ENCODE measurements at places on chromosomes 2 and 18. TPM values are rescaled to one million over a fixed set of nuclear protein-coding genes. Genes with fewer than 3 reads are reported as not detected.

The FHOD3 gene
- not detected for total RNA-seq

The RHBDD1 gene
- total RNA-seq = 41.1 TPM

DNA sequence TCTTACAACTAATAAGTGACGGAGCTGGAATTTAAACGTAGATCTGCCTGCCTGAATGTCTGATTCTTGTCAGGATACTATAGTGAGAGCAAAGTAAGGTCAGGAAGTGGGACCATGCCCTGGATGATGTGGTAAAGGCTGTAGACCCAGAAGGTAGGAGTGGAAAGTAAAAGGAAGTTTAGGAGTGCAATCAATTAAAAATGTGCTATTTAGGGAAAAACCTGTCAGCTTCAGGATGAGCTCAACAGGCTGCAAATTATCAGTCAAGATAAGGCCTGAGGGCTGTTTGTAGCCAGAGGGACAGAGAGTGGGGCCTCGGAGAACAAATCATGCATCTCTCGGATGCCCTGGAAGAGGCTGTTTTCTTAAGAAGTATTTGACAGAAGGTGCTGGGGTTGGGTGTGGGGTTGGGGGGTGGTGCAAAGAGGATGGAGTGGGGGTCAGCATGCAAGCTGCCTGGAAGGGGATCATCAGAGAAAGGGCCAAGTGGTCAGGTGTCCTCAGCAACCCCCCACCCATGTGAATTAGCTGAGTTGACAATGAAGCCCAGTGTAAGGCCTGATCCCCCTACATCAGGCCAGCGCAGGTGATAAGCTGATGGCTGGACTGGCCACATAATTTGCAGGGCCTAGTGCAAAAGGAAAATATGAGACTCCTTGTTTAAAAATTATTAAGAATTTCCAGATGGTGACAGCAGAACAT, 53.2 kb upstream of the MAPRE3 start:
- no peak for DNase-seq
- H3K27me3 ChIP-seq = peaks cover 8% of the 10 kb centered on the region
- no peaks in the 10 kb centered on the region for H3K36me3 ChIP-seq
- H3K4me1 ChIP-seq = no peaks in the 10 kb centered on the region
- no peak overlapping the region for H3K4me3 ChIP-seq

GRCh38 chr2:130831356-130831755, 5.4 kb upstream of the ARHGEF4 start:
- H3K36me3 ChIP-seq = no peaks in the 10 kb centered on the region
- H3K27ac ChIP-seq = no peak overlapping the region
- no peak for DNase-seq
- H3K4me1 ChIP-seq = no peaks in the 10 kb centered on the region
- no peak overlapping the region for H3K4me3 ChIP-seq

DNA sequence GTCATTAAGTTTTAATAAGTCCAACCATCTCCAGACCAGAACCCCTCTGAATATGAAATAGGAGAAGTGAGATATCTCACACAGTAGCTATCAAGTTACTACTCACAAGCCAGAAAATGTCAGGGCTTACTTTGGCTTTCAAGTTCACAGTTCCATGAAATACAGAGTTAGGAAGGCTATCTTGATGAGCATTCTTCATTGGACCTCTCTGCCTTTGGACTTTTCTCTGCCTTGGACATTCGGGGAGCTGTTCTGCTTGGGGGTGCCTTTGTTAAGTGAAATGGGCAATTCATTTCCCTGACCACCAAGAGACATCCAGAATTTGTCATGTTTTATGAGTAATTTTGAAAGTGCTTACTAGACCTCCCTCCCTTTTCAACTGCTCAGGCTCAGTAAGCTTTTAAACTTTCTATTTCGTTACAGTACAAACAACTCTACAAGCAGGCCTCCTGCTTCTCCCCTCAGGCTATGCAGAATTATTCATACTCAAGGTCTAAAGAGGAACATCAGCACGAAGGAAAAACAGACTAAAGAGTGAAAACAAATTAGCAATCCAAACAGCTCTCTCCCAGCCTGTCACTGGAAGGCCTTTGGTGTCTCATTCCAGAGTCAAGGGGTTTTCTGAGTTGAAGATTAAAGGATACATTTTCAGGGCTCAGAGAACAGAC, 95.3 kb downstream of the MREG start:
- H3K4me3 ChIP-seq = no peak overlapping the region
- H3K27me3 ChIP-seq = peaks cover 9% of the 10 kb centered on the region
- no peaks in the 10 kb centered on the region for H3K36me3 ChIP-seq
- H3K27ac ChIP-seq = no peak overlapping the region
- H3K4me1 ChIP-seq = no peaks in the 10 kb centered on the region
- no peak for DNase-seq

GRCh38 chr2:85579266-85579935, 2.0 kb downstream of the VAMP8 start:
- H3K4me1 ChIP-seq = peaks cover 39% of the 10 kb centered on the region
- no peaks in the 10 kb centered on the region for H3K27me3 ChIP-seq
- DNase-seq = no peak
- H3K27ac ChIP-seq = peak overlapping the region; percentile 87
- peak overlapping the region; percentile 95 for H3K4me3 ChIP-seq

DNA sequence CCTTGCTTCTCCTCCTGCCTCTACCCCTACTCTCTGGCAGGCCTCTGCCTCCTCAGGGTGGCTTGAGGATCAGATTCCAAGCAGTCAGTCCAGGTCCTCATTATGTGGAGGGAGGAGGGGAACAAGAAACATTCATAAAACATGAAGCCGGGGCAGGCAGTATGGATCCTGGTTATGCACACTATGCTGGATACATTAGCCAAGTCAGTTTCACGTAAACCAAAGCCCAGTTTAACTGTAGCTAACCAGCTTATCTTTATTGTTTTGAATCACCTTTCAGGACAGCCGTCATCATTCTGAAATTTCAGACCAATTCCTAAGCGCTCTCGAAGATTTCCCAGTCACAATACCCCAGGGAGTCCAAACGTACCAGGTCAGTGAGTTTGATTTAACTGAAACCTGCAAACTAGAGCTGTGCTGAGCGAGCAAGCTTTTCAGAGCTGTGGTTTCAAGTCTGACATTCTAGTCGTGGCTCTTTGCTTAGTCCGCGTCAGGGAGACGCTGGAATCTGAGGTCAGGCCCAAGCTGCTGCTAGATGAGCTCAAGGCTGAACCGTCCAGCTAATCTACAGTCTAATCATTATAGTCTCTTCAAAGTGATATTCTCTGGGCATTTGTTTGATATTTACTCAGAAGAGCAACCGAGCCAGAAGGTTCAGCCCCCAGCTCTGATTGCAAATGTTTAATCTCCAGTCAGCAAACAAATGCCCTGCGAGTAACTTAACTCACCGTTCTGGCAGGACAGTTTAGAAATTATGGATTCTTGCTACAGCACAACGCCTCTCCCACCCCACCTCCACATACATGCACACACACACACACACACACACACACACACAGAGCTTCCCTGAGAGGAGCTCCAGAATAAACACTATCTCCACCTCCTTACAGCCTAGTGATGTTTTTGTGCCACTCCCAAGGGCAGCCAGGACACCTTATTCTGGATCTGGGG, 63.8 kb upstream of the BZW1 start:
- H3K4me3 ChIP-seq = no peak overlapping the region
- H3K27ac ChIP-seq = no peak overlapping the region
- no peak for DNase-seq

DNA sequence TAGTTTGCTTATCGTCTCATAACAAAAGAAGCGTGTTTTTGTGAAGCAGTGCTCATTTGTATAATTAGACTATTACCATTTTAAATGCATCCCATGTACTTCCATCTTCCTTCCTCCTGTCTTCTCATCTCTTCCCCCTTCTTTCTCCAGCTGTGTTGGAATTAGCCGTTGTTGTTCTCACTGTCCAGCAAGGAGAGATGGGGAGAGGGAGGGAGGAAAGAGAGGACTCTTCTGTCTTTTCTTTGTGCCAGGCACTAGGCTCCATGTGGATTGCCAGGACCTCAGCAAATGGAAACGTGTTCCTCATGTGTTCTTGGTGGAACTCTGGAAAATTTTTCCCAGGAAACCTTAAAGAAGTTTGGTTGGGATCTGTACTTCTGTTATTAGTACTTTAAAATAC, 131.7 kb downstream of the PHLPP1 start:
- peaks cover 4% of the 10 kb centered on the region for H3K36me3 ChIP-seq
- H3K4me1 ChIP-seq = peaks cover 38% of the 10 kb centered on the region
- H3K27ac ChIP-seq = no peak overlapping the region
- no peak for DNase-seq
- no peak overlapping the region for H3K4me3 ChIP-seq
- no peaks in the 10 kb centered on the region for H3K27me3 ChIP-seq

DNA sequence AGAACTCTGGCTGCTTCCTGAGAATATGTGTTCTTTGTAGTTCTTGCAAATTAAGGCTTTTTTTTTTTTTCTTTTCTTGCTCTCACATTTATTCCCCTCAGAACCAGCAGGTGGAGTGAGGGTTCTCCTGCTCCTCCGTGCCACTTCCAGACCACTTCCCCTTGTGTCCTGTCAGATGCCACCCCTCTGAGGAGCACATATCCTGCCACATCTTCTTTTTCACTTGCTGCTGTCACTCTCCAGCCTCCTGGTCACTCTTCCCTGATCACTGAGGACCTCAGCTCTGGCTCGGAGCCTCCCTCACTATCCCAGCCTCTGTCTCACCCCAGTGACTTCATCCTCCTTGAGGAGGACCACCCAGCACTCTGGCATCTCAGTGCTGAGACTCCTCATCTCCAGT, 100.5 kb downstream of the TACR1 start:
- no peaks in the 10 kb centered on the region for H3K4me1 ChIP-seq
- H3K27ac ChIP-seq = no peak overlapping the region
- no peak overlapping the region for H3K4me3 ChIP-seq
- DNase-seq = no peak
- no peaks in the 10 kb centered on the region for H3K27me3 ChIP-seq

GRCh38 chr2:83615511-83615910, 843.6 kb downstream of the SUCLG1 start:
- no peaks in the 10 kb centered on the region for H3K36me3 ChIP-seq
- no peak overlapping the region for H3K4me3 ChIP-seq
- no peak for DNase-seq
- H3K27me3 ChIP-seq = no peaks in the 10 kb centered on the region
- H3K4me1 ChIP-seq = no peaks in the 10 kb centered on the region

- no peaks in the 10 kb centered on the region for H3K27me3 ChIP-seq
- H3K4me1 ChIP-seq = no peaks in the 10 kb centered on the region
- H3K4me3 ChIP-seq = no peak overlapping the region
These were observed 182.6 kb downstream of the FSIP2 start for GRCh38 chr2:185921048-185921756.

Data from activated CD4-positive, alpha-beta memory T cell treated with anti-CD3 and anti-CD28 coated beads for 36 hours (primary cell).